ENCODE measurements at places on chromosomes 2 and 18. TPM values are rescaled to one million over a fixed set of nuclear protein-coding genes. Genes with fewer than 3 reads are reported as not detected.

Gene TUBB8B
- total RNA-seq, result not detected

Gene IL1RL1
- total RNA-seq, result 32.8 TPM

- no peak for DNase-seq
- no peaks in the 10 kb centered on the region for H3K27me3 ChIP-seq
- no peaks in the 10 kb centered on the region for H3K36me3 ChIP-seq
- H3K4me3 ChIP-seq, result no peak overlapping the region
- H3K27ac ChIP-seq, result no peak overlapping the region
- peaks cover 12% of the 10 kb centered on the region for H3K4me1 ChIP-seq
These were observed 93.5 kb downstream of the SETBP1 start for GRCh38 chr18:44774191-44774590.

Gene CEP68
- total RNA-seq, result 28.8 TPM

- H3K27ac ChIP-seq, result no peak overlapping the region
- DNase-seq, result no peak
- no peaks in the 10 kb centered on the region for H3K27me3 ChIP-seq
- no peaks in the 10 kb centered on the region for H3K36me3 ChIP-seq
- H3K4me1 ChIP-seq, result peaks cover 3% of the 10 kb centered on the region
These were observed 57.6 kb upstream of the IL1RL1 start for GRCh38 chr2:102253753-102254150.

- H3K4me1 ChIP-seq, result peaks cover 11% of the 10 kb centered on the region
- peaks cover 11% of the 10 kb centered on the region for H3K27me3 ChIP-seq
- no peak overlapping the region for H3K4me3 ChIP-seq
- no peak for DNase-seq
These were observed 3.0 kb upstream of the GAREM2 start for GRCh38 chr2:26169681-26170414.

- peak within 1 kb of the TSS; percentile 66 for H3K27ac ChIP-seq
- peak; percentile 59 for DNase-seq
- H3K4me1 ChIP-seq, result no peaks in the 10 kb centered on the region
- no peaks in the 10 kb centered on the region for H3K27me3 ChIP-seq
- peaks cover 6% of the 10 kb centered on the region for H3K36me3 ChIP-seq
These were observed at the start of gene FAM136A for GRCh38 chr2:70301344-70302194. TSS of gene FAM136A (minus strand) at chr2:70302067. CDS start at chr2:70302011, 56 bp downstream.

DNA sequence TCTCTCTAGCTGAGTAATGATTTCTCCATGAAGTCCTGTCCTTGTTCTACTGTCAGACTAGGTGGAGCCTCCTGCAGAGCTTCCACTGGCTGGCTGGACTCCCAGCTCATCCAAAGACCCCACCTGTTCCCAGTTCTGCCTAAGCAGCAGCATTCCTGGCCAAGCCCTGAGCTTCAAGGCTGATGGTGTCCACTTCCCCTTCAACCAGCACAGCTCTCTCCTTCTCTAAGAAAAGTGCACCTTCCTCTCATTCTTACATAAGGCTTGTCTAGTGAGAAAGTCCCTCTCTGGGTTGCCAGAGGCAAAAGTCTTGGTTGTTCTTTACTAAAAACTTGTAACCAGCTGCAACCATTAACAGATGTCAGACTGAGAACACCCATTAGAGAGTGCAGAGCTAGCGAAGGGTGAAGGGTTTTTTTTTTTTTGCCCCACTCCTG is 58.9 kb downstream of the CXCR4 start:
- no peak for DNase-seq
- no peak overlapping the region for H3K27ac ChIP-seq
- H3K27me3 ChIP-seq, result no peaks in the 10 kb centered on the region
- H3K4me1 ChIP-seq, result no peaks in the 10 kb centered on the region
- H3K4me3 ChIP-seq, result no peak overlapping the region

DNA sequence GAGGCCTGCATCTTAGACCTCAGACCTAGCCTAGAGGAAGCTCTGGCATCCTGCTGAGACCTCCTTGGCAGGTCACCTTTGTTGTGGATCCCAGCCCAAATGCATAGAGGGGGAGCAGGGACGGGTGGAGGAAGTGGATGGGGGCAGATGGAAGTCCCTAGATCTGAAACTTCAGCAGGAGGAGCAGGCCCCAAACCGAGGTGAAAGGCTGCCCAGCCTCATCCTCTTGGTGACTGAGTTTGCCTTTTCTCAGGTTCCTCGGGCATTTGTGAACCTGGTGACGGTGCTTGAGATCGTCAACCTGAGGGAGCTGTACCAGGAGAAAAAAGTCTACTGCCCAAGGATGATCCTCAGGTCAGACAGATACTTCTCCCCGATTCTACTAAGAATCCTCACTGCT is 86.3 kb downstream of the PLB1 start:
- no peak overlapping the region for H3K27ac ChIP-seq
- H3K4me1 ChIP-seq, result peaks cover 12% of the 10 kb centered on the region
- H3K27me3 ChIP-seq, result no peaks in the 10 kb centered on the region
- DNase-seq, result no peak

DNA sequence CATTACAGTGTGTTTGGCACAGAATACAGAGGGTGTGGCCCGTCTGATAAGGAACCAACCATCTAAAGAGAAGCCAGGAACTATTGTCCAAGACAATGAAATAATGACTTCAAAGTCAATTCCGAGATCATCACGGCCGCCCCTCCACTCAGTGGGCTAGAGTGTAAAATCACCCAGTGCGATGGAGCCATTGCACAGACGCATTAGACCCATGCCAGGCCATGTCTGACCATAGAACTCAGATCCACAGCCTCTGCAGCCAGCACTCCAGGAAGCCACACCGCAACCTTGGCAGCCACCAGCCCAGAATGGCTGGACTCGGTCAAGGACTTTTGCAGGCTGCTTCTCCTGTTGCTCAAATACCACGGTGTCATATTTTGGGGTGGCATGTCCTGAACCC is 835.7 kb downstream of the DCDC2C start:
- H3K27ac ChIP-seq, result no peak overlapping the region
- H3K4me3 ChIP-seq, result no peak overlapping the region
- H3K36me3 ChIP-seq, result no peaks in the 10 kb centered on the region
- H3K27me3 ChIP-seq, result no peaks in the 10 kb centered on the region
- no peak for DNase-seq
- H3K4me1 ChIP-seq, result no peaks in the 10 kb centered on the region

- H3K4me1 ChIP-seq, result no peaks in the 10 kb centered on the region
- H3K36me3 ChIP-seq, result peaks cover 12% of the 10 kb centered on the region
- H3K27ac ChIP-seq, result no peak overlapping the region
- DNase-seq, result no peak
- no peaks in the 10 kb centered on the region for H3K27me3 ChIP-seq
- H3K4me3 ChIP-seq, result no peak overlapping the region
These were observed 32.0 kb downstream of the ANKMY1 start for GRCh38 chr2:240525802-240526201.

DNA sequence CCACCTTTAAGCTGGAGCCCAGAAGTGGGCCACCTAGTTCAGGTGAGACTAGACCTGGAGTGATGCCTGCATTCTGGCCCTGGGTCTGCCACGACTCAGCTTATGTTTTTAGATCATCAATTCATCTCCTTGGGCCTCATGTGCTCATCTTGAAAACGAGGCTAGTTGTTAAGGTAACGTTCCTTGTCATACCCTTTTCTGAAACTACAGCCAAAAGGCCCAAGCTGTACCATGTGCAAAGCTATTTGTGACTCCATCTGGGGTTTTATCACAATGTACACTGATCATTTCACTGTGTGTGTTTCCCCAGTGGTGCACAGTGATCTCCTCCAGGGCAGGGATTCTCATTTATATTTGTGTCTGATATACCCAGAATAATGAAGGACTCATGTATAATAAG is 138.4 kb upstream of the COPS8 start:
- H3K27ac ChIP-seq, result no peak overlapping the region
- no peaks in the 10 kb centered on the region for H3K27me3 ChIP-seq
- no peak for DNase-seq
- H3K36me3 ChIP-seq, result no peaks in the 10 kb centered on the region
- no peaks in the 10 kb centered on the region for H3K4me1 ChIP-seq

Gene ROCK2
- total RNA-seq, result 96.6 TPM

DNA sequence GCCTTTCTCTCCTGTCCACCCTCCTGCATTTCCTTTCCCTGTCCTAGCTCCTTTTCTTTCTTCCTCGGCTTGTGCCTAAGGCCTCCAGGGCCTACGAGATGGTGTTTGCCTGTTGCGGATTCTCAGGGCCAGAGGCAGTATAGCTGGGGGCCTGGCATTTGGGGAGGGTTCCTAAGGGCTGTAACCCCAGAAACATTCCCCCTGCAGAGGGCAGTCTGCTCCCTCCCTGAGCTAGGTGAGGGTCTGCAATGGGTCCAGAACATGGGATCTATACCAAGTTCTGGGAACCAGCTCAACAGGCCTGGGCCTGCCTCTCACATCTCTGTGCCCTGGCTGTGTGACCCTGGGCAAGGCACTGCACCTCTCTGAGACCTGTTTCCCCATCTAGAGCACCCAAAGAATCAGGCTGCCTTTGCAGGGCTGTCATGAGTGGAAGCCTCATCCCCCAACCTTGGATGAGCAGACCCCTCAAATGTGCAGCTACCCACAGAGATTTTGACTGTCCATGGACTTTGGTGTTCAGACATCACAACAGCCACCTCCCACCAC is 97.5 kb downstream of the GLI2 start:
- H3K27me3 ChIP-seq, result no peaks in the 10 kb centered on the region
- H3K4me1 ChIP-seq, result no peaks in the 10 kb centered on the region
- no peak overlapping the region for H3K27ac ChIP-seq
- no peaks in the 10 kb centered on the region for H3K36me3 ChIP-seq
- DNase-seq, result no peak

DNA sequence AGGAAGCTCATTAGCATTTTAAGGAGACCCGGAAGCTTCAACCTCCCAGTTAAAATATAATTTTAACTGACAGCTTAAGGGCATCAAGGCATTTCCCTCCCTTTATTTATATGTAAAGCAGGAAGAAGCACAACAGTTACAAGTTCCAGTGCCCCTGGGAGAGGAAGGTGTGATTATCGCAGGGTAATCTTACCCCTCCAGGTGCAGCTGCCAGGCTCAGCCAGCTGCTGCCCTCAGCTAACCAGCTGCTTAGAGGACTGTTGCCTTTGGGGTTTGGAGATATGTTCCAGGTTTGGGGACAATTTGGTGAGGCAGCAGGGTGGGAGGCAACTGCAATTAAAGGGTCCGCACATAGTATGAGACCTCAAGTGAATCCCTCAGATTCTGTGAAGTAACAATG is 55.3 kb upstream of the SETBP1 start:
- H3K4me1 ChIP-seq, result no peaks in the 10 kb centered on the region
- no peak overlapping the region for H3K4me3 ChIP-seq
- no peak overlapping the region for H3K27ac ChIP-seq
- no peak for DNase-seq
- H3K27me3 ChIP-seq, result no peaks in the 10 kb centered on the region

- H3K27me3 ChIP-seq, result no peaks in the 10 kb centered on the region
- H3K4me3 ChIP-seq, result no peak overlapping the region
- no peaks in the 10 kb centered on the region for H3K4me1 ChIP-seq
- no peak for DNase-seq
- no peak overlapping the region for H3K27ac ChIP-seq
- H3K36me3 ChIP-seq, result no peaks in the 10 kb centered on the region
These were observed 105.0 kb upstream of the ITGA4 start for GRCh38 chr2:181352158-181352557.

Gene RUFY4
- not detected for total RNA-seq

Gene RGPD6
- 183 TPM for total RNA-seq

Gene CYP1B1
- total RNA-seq, result 83.0 TPM

GRCh38 chr2:46578961-46579360 is 99.6 kb downstream of the TMEM247 start:
- H3K27ac ChIP-seq, result no peak overlapping the region
- H3K4me3 ChIP-seq, result no peak overlapping the region
- peaks cover 11% of the 10 kb centered on the region for H3K36me3 ChIP-seq
- H3K4me1 ChIP-seq, result peaks cover 21% of the 10 kb centered on the region
- no peaks in the 10 kb centered on the region for H3K27me3 ChIP-seq

Gene ZNF385B
- 1.9 TPM for total RNA-seq

GRCh38 chr2:195543902-195544894 is 112.8 kb upstream of the SLC39A10 start:
- no peak overlapping the region for H3K27ac ChIP-seq
- no peak overlapping the region for H3K4me3 ChIP-seq
- DNase-seq, result no peak
- no peaks in the 10 kb centered on the region for H3K4me1 ChIP-seq
- H3K36me3 ChIP-seq, result no peaks in the 10 kb centered on the region

- DNase-seq, result no peak
- H3K27me3 ChIP-seq, result no peaks in the 10 kb centered on the region
- H3K4me1 ChIP-seq, result peaks cover 42% of the 10 kb centered on the region
- H3K27ac ChIP-seq, result peak overlapping the region; percentile 0
These were observed 344.0 kb downstream of the ARHGAP15 start for GRCh38 chr2:143473216-143473615.

- no peaks in the 10 kb centered on the region for H3K36me3 ChIP-seq
- H3K27ac ChIP-seq, result no peak overlapping the region
- no peaks in the 10 kb centered on the region for H3K4me1 ChIP-seq
These were observed 158.9 kb upstream of the SLC14A2 start for GRCh38 chr18:45456090-45457021.

DNA sequence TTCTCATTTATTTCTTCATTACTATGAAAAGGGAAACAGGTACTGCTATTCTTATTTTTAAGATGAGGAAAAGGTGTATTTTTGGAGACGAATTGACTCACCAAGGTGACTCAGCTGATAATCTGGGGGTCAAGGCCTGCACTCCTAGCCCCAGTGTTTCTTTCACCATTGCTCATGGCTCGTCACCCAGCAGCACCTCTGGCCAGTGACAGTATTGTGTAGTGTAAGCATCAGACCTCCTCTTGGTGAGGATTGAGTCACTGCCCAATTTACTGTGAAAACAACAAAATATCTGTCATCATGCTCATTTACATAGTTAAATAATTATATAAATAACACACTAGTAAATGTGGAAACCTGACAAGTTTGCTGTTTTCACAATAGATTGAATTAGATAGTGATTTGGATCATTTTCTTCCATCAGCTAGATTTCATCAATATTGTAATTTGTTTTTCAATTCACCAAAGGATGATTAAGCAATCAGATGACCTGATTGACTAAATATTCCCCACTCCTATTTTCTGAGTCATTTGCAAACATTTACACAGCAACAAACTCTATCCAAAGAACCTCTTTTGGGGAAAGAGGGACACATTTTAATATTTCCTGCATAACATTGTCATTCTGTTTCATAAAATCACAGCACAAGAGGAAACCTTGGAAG is 492.8 kb upstream of the RAB12 start:
- H3K27ac ChIP-seq, result no peak overlapping the region
- peaks cover 3% of the 10 kb centered on the region for H3K4me1 ChIP-seq
- no peaks in the 10 kb centered on the region for H3K27me3 ChIP-seq
- no peak overlapping the region for H3K4me3 ChIP-seq
- DNase-seq, result no peak
- H3K36me3 ChIP-seq, result no peaks in the 10 kb centered on the region

Gene GREB1
- 2.4 TPM for total RNA-seq

DNA sequence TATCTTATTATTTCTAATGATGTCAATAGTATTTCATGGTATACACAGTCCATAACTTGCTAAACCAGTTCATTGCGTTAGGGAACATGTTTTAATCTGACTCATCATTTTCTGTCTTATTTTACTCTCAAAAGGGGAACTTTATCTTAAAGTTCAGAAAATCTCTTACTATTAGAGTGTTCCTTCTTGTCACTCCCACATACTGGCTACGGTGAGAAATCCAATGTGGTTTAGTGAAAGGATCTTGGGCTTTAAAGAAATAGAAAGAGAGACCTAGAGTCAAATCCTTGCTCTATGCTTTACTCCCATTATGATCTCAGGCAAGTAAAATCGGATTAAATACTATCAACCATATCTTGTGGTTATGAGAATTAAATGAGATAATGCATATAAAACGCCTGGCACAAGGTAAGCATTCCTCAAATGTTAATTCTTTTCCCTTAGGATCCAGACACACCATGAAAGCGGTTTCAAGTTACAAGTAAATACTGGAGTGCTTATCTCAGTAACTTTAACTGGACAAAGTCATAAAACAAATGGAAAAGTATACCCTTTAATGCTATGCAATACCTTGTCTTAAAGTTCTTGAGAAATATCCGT is 576.0 kb downstream of the ARHGAP15 start:
- no peak for DNase-seq
- no peaks in the 10 kb centered on the region for H3K27me3 ChIP-seq
- no peak overlapping the region for H3K4me3 ChIP-seq
- no peaks in the 10 kb centered on the region for H3K36me3 ChIP-seq
